ENCODE measurements at places on chromosomes 6 and 20. TPM values are rescaled to one million over a fixed set of nuclear protein-coding genes. Genes with fewer than 3 reads are reported as not detected.

- no peak for DNase-seq
Measured at GRCh38 chr20:11076434-11077105, 402.8 kb upstream of the JAG1 start.

The MATN4 gene
- total RNA-seq: 0.99 TPM

DNA sequence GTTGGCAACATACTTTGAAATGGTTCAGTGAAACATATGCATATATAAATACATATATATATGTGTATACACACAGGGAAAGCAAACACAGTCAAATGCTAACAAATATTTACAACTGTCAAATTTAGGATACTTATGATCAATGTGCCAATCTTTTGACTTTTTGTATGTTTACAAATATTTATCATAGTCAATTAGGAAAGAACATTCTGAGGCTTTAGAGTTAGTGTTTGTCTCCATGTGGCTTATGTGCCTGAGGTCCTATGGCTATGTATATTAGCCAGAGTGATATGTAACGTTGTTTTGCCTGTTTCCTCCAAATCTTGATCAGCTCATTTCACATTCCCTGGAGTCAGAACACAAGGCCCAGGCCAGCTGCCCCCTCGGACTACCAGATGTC lies 126.5 kb upstream of the MAN1A1 start:
- no peak for DNase-seq

The TP53TG5 gene
- total RNA-seq: not detected

DNA sequence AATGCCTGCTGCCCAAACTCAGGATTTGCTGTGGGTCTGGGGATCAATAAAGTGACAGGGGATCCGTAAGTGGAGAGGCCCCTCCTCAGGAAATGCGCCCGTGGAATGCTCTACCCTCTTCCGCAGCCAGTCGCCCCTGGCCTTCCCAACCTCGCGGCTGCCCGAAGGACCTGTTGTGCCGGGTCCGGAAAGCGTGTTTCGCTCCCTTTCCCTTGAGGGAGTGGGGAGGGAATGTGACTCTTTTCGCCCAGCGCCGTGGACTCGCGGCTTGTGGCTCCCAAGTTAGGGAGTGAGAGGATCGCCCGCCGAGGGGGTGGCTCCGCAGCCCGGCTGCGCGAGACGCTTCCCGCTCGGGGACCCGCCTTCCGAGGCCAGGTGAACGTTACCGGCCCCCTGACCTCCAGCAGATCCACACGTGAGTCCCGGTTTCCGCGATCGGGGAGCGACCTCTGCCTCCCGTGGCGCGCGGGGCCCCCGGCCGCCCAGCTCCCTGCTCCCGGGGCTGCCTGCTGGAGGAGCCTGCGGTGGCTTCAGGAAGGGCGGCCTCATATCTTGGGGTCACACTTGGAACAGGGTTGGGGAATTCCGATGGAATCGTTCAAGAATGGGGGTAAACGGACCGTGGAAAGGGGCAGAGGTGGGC lies 666 bp downstream of the TPD52L1 start:
- DNase-seq: no peak

DNA sequence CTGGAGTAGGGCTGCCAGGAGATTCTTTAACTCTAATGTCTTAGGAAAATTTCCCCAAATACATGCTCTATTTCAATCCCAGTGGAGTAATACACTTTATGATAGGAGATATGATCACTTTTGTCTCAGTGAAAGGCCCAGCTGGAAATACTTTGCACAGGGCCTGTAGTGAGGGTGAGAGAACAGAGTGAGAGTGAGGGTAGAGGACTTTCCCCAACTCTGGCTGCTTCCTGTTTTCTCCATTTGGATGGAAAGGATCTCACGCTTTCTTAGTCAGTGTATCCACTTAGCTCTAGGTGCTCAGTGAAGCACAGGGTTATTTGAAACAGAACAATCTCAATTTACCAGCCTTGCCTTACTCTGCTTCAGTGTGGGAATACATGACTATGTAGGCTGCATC lies 36.6 kb downstream of the FAM229B start:
- DNase-seq: no peak

The BPIFA1 gene
- total RNA-seq: not detected

The USP49 gene
- total RNA-seq: 5.0 TPM

The ARFGEF2 gene
- total RNA-seq: 28.4 TPM

- DNase-seq: no peak
Measured at GRCh38 chr20:16606468-16607070, 33.3 kb upstream of the KIF16B start.
